Stimulated activated CD4-positive, alpha-beta T cell treated with anti-CD3 and anti-CD28 coated beads, Interleukin-4, amount 100 ng/mL, for 48 hours (primary cell): ENCODE measurements at places on chromosomes 4 and X.

GRCh38 chr4:44421330-44422065 is 27.1 kb downstream of the KCTD8 start:
- no peak for DNase-seq

GRCh38 chr4:55635741-55636655 is at the start of gene NMU:
NMU (minus strand) TSS chr4:55636298; CDS start chr4:55636192, 106 bp downstream.
- peak; percentile 28 for DNase-seq

GRCh38 chr4:122930862-122931261 is 8.5 kb upstream of the NUDT6 start:
- DNase-seq = no peak

GRCh38 chr4:6250235-6250983 is 19.2 kb upstream of the WFS1 start:
- DNase-seq = no peak

- DNase-seq = no peak
Measured at GRCh38 chrX:24207826-24208225, 58.3 kb downstream of the ZFX start.
